Lower leg skin (tissue), 4 donors: ENCODE measurements at places on chromosomes 3 and 15.

DNA sequence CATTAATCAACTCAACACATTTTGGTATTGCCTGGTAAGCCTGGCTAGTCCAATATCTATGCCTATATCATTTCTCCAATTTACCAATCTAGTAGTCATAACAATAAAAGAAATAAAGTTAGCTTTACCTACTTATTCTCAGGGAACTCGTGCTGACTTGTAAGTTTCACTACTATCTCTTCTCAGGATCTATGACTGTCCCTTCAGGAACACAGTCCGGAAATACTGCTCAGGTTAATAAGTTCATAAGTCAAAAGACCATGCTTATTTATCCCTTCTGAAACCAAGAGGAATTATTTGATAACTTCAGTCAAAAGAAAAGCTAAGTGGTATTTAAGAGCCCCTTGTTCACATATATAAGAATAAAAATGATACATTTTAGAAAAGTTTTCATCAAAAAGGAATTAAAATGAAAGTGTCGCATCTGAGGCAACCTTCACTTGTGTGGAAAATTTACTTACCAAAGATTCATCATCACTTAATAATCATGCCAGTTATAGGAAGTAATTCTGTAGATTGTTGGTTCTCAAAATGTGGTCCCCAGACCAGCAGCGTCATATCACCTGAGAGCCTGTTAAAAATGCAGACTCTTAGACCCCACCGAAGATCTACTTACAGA lies 15.5 kb upstream of the THRB start:
- no peak for DNase-seq

DNA sequence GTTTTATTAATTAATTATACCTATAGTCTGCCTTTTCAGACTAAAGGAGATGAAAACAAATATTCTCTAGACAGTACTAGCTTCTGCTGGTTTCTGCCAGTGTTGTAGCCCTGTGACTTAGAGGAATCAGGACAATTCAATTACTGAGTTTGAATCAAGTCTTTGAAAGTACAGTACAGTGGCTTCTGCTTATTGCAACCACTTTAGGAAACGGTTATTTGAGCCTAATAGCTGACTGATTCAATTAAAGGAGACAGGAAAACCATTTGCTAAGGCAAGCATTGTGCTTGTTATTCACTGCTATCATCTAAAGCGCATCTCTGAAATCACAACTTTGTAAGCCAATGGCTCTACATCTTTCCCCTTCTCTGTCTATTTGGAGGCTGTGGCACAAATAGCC lies 90.1 kb upstream of the ARL6 start:
- no peak for DNase-seq

GRCh38 chr3:67044295-67044694 lies 46.2 kb downstream of the KBTBD8 start:
- DNase-seq = no peak

DNA sequence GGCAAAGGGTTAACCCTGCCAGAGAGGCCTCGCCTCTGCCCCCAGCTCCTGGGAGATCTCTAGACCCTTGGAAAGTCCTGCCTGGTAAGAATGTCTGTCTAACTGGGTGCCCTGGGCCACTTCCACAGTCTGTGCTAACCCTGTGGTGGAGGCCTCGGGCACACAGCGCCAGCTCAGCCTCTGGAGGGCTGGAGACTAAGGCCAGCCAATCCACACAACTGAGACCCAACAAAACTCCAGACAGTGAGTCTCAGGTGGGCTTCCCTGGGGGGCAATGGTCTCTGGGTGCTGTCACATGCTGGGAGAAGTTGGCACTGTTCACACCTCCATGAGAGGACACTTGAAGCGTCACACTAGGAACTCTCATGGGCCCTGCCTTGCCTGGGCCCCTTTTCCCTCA lies 19.5 kb downstream of the ZXDC start:
- peak; percentile 76 for DNase-seq

DNA sequence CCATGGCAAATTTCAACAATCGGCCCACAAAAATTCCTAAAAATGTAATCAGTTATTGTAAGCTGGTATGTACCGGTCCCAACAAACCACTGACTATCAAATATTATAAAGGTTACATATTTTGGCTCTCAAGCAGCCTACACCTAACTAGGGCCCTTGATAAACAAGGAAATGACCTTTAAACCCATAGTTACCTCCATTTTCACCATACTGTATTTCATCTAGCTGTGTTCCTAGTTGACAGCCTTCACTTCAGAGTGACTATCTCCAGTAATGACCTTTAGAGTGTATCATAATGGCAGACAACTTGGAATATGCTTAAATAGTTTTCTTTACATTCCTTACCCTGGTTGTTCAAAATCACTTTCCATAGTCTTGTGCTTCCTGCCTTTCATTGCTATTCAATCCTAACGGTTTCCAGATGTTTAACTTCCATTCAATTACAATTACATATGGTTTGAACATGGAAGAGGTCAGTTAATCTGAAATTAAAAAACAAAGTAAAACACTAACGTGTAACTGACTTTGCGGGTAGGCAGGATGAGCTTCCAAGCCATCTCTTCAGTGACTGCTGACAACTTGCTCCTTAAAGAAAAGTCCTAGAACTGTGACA lies 111.9 kb upstream of the TSC22D2 start:
- no peak for DNase-seq

DNA sequence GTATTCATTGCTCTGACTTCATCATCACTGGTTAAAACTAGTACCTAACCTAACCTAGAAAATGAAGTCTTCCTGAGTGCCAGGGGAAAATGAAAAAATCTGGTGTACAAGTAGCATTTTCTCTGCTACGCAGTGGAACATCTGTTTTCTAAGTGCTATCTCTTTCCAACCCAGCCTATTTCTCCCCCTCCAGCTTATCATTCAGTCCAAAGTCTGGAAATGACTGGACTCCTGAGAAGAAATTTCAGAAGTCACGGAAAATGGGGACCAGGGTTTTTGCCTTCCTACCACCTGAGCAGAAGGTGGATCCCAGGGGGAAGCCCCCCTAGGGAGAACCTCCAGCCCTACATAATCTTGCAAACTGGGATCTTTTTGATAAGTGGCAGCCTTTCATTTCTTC lies 9.6 kb upstream of the GLCE start:
- no peak for DNase-seq

DNA sequence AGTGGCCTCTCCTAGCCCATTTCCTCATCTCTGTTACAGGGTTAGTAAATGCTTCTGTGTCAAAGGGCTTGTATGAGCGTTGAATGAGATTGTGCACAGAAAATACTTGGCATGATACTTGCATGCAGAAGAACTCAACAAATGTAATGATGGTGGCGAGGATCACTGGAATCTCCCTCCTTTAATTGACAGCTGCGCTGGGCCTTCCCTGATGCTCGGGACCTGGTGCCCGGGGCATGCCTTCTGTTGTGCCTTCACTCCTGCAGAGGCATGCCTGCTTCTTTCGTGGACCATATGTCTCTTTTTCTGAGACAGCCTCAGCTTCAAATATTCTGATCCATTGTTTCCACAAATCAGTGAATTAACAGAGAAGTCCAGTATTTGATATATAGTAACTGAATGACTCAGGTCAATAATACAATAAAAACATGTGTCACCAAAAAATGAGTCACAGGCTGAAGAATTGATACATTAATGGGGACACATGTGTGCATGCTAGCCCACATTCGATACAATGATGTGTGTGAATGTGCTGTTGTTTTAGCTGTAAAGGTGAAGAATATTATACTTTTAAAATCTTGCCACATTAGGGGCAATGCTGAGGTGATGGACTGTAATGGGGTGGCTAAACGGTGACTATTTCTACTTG lies 243.3 kb upstream of the TBL1XR1 start:
- no peak for DNase-seq

DNA sequence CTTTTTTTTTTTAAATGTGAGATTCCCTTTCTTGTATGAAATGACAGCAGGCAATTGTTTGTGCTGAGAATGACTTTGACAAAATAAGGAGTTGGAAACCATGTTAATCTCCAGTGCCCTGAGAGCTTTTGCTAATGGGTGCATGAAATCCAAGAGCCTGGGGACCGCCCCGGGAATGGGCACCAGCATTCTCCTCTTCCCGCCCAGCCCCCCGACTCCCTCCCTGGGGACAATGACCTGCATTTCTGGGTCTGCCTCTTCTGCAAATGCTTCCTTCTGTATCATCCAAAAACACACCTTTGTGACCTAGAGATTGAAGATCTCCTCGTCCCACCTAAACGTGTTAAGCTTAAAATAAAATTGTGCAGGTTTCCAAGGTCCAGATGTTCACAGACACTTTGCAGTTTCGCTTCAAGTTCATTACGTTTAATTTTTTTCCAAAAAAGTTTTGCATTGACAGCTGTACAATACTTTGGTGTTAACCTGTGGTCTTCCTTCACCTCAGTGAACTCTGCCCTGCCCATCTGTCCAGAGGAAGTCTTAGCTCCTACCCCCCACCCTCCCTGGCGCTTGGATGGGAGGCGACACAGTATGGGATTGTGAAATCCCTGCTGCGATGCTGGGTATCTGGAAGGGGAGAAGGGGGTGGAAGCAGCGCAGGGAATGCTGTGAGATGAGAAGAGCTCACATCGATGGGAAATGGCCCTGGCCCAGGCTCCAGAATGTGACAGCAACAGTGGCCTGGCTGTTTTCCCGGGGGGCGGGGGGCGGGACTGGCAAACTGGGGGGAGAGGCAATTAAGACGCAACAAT lies 50.1 kb downstream of the TLE3 start:
- DNase-seq = no peak

- DNase-seq = peak; percentile 15
Measured at GRCh38 chr3:180679178-180680096, at the start of gene CCDC39. CCDC39 (minus strand) TSS chr3:180679489; CDS start chr3:180679380, 109 bp downstream.
